ENCODE measurements at places on chromosomes 3 and 15.

GRCh38 chr3:55815262-55815661 is 328.2 kb upstream of the WNT5A start:
- no peak for DNase-seq

- no peak for DNase-seq
Measured at GRCh38 chr15:29312387-29312786, 42.8 kb upstream of the NSMCE3 start.

GRCh38 chr3:99704417-99704816 is 66.0 kb downstream of the COL8A1 start:
- no peak for DNase-seq

- no peak for DNase-seq
Measured at GRCh38 chr3:184361532-184361931, at the start of the genes CLCN2 and POLR2H. Gene CLCN2, minus strand, starts transcription at chr3:184361605. Its CDS starts 126 bp downstream, at chr3:184361479. Gene POLR2H, plus strand, starts transcription at chr3:184361710. Its CDS starts 1,783 bp downstream, at chr3:184363493.

DNA sequence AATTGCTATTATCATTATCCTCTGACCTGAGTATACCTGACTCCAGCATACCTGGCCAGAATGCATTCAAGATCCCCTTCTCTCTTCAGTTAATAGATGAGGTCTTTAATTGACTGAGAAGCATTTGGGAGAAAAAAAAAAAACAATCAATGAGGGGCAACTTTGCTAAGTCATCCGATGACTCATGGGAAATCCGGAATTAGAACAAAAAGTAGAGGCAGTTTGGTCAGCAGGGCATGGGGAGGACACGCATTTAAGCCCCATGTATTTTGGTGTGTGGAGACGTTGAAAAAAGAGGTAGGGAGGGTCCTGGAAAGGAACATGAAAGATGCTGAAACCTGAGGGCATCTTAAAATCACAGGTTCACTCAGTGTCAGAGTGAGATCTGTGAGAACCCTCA is 256.2 kb downstream of the RORA start:
- no peak for DNase-seq

Measured in stimulated activated CD4-positive, alpha-beta T cell treated with anti-CD3 and anti-CD28 coated beads, TNF-alpha, amount 100 ng/mL, for 48 hours (primary cell).